Stimulated activated CD4-positive, alpha-beta T cell treated with anti-CD3 and anti-CD28 coated beads, Interleukin-12 subunit alpha, Interleukin-12 subunit beta, amount 100 ng/mL, for 24 hours (primary cell): ENCODE measurements at places on chromosomes 16 and 17.

DNA sequence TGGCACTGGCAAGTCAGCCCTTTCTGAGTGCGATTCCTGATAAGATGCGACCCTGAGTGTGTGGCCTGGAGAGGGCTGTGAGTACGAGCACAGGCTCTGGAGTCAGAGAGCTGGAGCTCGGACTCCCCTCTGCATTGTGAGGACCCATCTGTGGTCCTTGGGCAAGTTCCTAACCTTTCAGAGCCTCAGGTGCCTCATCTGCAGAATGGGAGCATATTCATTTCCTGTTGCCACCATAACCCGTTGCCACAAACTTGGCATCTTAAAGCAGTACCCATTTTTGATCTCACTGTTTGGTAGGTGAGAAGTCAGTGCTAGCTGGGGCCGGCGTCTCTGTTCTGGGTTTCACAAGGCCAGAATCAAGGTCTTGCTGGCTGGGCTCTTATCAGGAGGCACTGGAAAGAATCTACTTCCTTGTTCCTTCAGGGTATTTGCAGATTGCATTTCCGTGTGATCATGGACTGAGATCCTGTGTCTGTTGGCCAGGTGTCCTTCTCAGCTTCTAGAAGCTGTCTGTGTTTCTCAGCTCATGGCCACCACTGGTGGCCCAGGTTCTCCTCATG, 20.2 kb downstream of the KNOP1 start:
- DNase-seq, result no peak

DNA sequence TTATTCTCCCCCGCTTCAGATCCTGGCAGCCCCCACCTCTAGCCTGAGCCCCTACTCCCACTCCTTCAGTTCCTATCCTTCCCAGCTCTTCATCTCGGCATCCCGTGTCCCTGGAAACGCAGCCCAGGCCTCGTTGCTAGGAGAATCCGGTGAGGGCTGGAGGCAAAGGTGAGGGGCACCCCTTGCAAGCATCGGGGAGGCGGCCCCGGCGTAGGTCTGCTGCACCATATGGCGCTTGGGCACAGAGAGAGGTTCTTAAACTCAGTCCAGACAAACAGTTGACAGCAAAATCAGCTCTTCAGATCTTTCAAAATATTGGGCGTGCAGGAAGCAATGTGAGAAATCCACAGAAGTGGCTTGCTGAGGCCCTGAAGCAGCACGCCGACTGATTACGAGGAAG, 15.0 kb downstream of the SLC38A8 start:
- DNase-seq, result no peak

DNA sequence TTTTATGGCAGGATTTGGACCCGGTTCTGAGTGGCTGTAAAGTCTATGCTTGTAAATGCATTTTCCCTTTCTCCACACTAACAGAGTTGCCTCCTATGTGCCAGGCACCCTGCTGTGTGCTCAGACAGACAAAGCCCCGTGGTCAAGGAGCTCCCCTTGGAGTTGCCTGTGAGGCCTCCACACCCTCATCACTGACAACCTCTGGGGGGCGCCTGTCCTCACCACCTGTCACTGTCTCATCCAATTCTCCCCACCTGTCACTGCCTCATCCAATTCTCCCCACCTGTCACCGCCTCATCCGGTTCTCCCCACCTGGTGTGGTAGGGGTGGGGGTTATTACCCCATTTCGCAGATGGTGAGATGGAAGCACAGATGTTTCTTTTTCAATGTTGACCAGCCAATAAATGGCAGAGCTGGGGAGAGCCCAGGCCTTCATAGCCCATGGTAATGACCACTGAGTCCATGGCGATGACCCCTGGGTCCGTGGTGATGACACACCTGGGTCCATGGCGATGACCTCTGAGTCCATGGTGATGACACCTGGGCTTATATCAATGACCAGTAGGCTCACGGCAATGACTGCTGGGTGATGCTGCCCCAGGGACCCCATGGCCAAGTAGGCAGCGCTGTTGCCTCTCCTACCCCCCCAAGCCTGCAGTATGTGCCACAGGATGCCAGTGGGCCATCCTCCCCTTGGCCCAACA, 150.1 kb downstream of the IRF8 start:
- DNase-seq, result no peak

DNA sequence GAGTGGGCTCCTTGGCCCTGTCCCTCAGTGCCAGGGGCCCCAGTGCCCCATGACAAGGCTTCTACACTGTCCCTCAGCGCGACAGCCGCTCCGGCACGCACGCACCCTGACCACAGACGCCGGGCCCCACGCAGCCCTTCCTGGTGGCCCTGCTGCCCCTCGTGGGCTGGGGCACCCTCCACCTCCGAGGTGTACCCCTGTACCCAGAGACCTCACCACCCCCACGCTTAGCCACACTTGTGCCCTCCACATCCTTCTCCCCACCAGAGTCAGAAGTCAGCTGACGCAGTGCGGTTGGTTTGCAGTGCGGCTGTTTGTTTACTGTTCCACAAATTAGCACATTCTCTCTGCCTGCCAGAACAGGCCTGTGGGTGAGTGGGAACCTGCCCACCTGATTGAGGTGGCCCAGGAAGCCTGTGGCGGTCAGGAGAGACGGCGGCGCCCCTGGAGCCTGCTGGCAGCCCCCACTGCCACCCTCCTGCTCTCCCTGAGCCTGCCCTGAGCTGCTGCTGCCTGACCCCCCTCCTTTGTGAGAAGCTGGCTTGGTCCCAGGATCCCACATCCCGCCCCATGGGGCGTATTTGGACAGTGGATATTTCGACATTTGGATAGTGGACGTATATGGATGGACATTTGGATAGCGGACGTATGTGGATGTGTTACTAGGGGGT, 38.0 kb upstream of the CDH15 start:
- no peak for DNase-seq

DNA sequence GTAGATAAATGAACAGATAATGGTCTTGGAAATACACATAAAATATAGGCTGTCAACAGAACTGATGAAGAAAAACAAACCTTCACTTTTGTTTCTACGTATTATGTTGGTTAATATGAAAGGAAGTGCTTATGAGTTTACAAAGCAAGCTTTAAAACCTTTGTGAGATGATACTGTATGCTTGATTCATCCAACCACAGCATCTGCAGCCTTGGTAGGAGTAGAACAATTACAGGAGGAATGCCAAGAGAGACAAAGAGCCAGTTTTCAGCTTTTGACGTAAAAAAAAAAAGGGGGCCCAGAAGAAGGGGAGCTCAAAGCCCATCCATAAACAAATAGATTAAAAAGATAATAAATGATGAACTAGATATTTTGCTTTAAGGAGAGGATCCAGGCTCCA, 13.3 kb downstream of the FAM20A start:
- DNase-seq, result no peak

- DNase-seq, result no peak
Measured at GRCh38 chr16:84750575-84750974, 50.8 kb downstream of the USP10 start.

DNA sequence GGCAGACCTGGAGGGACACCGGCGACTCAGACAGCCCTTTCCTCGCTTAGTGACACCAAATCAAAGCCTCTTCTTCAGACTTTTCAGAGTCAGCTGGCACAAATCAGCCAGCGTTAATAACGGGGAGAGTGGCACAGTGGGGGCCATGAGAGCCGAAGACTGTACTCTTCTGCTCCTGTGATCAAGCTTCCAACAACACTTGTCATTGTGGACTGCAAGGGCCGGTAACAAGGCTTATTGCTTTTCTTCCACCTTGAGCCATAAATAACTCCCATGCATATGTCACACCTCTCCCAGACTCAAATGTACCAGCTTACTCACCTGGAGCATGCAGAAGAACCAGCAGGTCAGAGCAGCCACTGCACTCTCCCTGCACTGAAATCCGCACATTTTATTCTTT, 12.8 kb downstream of the FLCN start:
- no peak for DNase-seq

DNA sequence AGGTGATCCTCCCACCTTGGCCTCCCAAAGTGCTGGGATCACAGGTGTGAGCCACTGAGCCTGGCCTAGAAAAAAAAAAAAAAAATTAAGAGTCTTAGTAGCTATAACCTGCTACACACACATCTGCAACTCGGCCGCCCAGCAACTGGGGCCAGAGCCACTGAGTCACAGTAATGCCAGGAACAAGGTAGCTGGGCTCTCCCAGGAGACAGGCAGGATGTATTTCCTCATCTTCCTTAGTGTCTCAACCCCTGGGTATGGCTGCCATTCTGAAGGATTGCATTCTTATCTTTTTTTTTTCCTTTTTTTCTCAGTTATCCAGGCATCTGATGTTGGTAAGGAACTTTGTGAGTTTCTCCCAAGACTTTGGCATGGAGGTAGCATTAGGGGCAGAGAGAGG, 7.1 kb upstream of the PSMD3 start:
- DNase-seq, result no peak

GRCh38 chr17:75721463-75722011, 278 bp downstream of the ITGB4 start:
- no peak for DNase-seq

DNA sequence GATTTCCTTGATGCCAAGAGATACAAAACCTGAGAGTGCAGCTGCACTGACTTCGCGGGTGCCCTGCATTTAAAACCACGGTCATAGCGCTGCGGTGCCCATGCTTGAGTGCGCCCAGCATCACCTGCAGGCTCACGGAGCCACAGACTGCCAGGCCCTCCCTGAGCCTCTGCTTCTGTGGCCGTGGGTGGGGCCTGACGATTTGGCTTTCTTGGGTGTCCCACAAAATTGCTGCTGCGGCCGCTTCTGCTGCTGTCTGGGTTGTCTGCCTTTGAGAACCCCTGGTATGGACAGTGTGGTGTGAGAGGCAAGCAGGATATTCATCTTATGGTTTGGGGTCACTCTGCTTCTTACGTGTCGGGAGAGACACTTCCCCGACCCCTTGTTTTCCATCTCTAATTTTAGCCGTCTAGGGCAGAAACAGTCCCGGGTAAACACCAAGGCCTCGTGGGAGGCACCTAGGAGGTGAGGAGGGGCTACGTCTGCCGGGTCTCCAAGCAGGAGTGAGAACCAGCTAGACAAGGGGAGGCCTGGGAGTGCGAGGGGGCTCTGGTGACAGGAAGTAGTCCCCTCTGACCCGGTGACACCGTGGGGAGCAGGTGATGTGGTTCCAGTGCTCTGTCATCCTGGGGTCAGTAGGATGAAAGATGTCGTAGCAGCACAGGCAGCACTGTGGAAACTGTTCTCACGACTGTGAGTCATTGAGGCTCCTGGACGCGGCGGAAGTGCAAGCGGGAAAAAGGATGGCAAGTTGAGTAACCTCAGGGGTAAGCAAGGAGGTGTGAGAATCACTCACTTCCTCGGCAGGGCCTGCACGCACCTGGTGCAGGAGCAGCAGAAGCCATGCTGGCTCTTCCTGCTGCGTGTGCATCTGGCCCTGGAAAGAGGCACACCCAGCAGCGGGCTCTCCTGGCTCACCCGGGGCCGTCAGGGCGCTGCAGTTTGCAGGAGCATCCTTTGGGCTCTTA, 176.3 kb downstream of the RPTOR start:
- DNase-seq, result peak; percentile 39

GRCh38 chr17:52524096-52524637, 365.7 kb upstream of the CA10 start:
- DNase-seq, result no peak

DNA sequence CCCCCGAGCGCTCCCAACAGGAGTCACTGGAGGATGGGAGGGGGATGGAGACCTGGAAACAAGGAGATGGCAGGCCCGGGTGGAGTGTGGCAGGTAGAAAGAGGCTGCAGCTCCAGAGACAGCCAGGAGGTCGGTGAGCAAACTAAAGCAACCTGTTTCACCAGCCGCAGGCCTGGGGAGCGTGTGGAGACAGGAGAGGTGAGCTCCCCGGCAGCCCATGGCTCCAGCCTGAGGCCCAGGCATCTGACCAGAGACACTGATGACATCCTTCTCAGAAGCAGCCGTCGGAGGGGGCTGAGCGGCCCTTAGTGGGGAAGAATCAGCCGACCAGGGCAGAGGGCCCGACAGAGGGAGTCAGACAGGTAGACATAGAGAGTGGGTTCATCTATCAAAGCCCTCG, 165.1 kb downstream of the ZNF423 start:
- no peak for DNase-seq

DNA sequence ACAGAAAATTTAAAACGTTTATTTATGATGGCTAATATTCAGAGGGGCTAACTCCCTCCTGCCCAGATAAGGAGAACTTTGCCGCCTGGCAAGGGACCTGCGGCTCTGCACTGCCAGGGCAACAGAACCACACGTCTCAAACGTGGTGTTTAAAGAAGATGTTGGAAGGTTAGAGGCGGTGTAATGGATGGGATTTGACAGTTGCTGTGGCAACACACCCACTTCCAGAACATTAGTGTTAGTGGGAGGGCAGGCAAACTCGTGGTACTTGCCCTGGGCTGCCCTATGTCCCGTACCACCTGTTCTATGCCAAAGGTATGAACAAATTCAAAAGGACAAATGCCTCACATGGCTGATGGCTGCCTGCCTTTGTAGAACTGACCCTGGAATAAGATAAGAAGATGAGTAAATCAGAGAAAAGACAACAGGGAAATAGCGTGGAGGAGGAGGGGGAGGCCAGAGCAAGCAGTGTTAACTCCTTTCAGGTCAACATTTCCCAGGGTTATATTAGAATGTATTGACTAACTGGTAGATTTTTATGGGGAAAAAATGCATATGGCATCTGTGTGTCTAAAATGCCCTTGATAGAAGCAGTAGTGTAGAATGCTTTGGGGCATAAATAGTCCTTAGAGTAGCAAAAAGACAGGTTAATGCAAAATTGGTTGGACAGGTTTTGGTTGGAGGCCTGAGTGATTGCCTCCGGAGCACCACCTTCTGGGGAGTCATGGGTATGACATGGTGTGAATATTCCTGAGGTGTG, 30.8 kb downstream of the HLF start:
- peak; percentile 33 for DNase-seq

DNA sequence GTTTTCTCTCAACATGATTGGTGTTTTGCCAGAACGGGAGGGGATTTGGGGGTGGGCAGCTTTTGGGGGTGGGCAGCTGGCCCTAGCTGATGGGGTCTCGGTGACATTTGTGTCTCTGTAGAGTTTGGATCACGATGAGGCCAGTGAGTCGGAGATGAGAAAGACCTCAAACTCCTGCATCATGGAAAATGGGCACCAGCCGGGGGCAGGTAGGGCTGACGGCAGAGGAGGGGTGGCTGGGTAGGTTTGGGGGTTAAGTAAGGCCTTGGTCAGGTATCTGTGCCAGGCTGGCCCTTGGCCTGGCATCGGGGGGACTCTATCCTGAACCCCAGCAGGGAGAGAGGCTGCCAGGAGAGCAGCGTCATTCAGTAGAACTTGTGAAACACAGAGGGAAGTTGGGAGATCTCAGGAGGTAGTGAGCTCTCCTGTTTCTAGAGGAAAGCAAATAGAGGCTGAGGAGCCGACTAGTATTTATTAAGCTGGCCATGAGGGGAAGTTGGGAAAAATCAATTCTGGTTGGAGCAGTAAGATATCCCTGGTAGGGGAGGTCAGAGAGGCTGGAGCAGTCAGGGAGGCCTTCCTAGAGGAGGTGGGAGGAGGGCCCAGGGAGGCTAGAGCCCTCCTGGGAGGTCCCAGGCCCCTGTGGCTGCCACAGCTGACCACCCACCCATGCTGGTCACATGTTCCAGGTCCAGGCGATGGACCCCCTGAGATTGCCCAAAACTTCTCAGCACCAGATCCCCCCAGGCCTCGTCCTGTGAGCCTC, 8.1 kb downstream of the SMTNL2 start:
- DNase-seq, result no peak

- DNase-seq, result no peak
Measured at GRCh38 chr17:11996722-11997146, 541 bp downstream of the ZNF18 start.

- no peak for DNase-seq
Measured at GRCh38 chr17:13387952-13388351, 213.8 kb downstream of the HS3ST3A1 start.
